ENCODE measurements at places on chromosomes 5 and 9. TPM values are rescaled to one million over a fixed set of nuclear protein-coding genes. Genes with fewer than 3 reads are reported as not detected.

- no peak for DNase-seq
Observed at GRCh38 chr9:82020331-82020730, 31.8 kb downstream of the SPATA31D1 start.

DNA sequence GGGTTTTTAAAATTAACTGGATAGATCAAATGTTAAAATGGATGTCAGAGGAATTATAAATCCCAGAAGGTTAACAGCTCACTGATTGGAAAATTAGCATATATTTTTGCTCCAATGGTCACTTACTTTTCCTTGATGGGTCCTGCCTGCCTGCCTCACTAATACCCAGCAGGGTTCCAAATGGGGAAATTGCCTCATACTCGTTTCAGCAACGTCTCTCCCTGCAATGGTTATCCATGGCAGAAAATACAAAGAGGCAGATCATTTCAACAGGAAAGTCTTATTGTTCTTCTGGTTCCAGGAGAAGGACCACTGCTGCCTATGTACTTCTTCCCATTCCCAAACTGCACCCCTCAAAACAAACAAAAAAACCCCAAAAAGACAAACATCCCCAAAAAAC is 71.3 kb downstream of the ERP44 start:
- no peak for DNase-seq

The CHSY3 gene
- 2.3 TPM for total RNA-seq

GRCh38 chr5:88948746-88949600 is 66.0 kb upstream of the MEF2C start:
- DNase-seq: no peak

DNA sequence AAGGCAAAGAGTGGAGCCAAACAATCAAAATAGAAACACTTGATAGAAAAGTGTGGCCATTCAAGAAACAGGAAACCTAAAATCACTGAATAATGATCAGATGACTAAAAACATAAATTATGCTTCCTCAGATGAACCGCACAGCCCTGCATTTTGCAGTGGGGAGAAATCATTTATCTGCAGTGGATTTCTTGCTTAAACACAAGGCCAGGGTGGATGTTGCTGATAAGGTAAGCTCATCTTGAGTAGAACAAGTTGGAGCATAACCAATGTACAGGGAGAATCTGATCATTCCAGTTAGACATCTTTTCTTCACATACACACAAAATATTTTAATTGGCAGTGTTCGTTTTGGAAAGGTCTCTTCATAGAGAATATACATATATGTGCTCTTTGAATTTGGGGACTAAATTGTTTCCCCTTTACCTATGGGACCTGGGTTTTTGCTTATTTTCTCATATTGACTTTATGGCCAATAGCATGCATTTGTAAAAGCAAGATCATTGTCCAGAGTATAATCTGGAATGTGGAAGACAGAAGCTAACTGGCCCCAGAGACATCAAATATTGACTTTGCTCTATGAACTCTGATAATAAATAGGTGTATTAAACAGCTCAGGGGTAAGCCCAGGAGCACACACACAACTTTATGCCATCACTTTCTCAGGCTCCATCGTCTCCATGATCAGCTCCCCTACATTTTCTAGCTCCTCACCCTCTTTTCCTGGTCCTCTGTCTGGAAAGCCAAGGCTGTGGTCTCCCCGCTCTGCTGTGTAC is 9.1 kb downstream of the ANKDD1B start:
- DNase-seq: no peak

DNA sequence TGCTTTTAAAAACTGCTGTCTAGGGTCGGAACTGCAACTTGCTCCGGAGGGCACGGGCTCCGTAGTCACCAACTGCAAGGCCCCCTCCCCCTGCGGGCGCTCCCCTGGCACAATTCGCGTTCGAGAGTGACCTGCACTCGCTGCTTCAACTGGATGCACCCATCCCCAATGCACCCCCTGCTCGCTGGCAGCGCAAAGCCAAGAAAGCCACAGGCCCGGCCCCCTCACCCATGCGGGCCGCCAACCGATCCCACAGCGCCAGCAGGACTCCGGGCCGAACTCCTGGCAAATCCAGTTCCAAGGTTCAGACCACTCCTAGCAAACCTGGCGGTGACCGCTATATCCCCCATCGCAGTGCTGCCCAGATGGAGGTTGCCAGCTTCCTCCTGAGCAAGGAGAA is 64.2 kb upstream of the GAS1 start:
- no peak for DNase-seq
